ENCODE measurements at places on chromosomes 2 and 18.

DNA sequence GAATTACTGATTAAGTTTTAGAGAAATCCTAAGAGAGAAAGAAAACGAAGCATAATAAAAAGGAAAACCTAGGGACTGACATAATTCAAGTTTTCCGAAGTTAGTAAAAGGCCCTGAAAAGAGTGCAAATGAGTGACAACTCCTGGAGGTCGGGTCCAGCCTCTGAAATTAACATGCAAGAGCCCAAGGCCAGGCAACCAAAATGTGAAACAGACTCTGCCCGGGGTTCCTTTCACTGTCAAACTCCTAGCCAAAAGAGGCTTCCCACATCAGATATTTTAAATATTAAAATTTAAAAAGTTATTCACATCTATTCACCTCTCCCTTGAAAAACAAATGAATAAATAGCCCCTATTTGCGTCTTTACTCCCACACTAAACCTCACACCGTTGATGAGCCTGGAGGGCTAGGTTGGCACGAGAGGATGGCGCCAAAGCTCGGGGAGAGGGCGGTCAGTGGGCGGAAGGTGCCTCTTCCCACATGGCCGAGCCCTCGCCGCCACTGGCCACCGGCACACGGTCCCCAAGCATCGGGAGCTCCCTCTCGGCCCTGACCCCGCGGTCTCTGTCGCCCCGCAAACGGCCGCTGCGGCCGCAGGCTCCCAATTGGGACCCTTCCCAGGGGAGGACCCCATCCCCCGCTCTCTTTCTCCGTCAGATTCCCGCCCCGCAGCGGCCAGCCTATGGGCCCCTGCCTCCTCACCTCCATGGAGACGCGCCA lies 630 bp downstream of the PPM1G start:
- no peak for DNase-seq

DNA sequence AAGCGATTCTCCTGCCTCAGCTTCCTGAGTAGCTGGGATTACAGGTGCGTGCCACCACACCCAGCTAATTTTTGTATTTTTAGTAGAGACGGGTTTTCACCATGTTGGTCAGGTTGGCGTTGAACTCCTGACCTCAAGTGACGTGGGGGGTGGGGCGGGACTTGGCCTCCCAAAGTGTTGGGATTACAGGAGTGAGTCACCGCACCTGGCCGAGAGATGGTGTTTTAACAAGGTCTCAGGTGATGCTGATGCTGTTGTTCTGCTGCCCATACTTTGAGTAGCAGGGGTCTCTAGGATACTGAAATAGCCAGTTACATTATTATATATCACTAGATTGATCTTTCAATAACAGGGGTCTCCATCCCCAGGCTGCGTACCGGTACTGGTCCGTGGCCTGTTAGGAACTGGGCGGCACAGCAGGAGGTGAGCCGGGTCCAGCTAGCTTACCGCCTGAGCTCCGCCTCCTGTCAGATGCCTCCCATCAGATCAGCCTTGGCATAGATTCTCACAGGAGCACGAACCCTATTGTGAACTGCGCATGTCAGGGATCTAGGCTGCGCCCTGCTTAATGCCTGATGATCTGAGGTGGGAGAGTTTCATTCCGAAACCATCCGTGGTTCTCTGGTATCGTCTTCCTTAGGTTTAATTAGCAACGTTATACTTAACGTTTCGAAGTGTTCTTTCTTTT lies 48.3 kb upstream of the SLC38A11 start:
- no peak for DNase-seq

GRCh38 chr2:45301307-45302277 lies 292.3 kb upstream of the SIX2 start:
- no peak for DNase-seq

GRCh38 chr2:176507786-176508185 lies 238.5 kb downstream of the MTX2 start:
- DNase-seq = peak; percentile 59

DNA sequence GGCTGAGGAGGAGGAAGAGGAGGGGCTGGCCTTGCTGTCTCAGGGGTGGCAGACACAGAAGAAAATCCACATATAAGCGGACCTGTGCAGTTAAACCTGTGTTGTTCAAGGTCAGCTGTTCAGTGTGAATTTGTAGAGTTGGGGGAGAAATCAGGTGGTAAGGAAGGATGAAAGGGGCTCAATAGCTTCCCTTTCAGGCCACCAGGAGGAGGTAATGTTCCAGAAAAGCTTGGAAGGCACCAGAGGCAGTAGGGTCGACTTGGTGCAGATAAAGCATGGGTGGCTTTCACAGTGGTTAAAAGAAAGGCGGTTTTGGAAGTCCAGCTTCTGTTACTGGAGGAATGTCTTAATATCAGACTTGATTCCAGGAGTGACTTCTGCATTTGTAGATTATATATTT lies 167.4 kb downstream of the THSD7B start:
- no peak for DNase-seq

DNA sequence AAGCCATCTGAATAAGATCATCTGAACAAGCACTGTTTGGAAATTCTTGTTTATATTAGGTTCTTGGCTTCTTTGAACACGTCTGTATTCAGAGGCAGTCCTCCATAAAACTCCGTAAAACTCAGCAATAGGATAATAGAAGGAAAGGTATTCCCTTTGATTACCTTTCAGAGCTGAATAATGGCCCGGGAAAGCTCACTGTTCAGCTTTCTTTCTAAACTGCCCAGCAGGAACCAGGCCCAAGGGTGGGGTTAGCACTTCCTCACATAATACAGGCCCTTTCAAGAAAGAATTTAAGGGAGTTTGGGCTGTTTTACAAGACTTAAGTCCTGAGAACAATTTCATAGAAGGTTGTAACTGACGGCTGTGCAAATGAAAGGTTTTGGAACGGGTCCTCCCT lies 72.2 kb upstream of the PHLPP1 start:
- no peak for DNase-seq

DNA sequence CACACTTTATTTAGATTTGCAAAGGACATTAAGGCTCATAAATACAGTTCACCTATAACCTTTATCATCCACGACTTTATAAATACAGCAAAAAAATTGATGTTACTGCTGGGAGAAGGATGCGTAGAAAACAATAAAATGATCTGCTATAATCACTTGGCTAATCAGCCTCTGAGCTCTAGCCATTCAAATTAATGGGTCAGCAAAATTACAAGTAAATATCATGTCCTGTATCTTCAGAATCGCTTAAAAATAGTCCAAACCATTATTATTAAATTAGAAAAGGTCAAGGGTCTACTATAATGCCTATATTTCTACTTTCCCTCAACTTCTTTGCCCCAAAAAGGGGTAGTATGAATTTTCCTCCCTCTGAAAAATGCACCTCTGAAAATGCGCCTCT lies 40.3 kb downstream of the OLA1 start:
- DNase-seq = no peak

- no peak for DNase-seq
These were observed 36.5 kb downstream of the KANSL3 start for GRCh38 chr2:96601382-96602292.

- DNase-seq = no peak
These were observed 579.3 kb downstream of the PIK3C3 start for GRCh38 chr18:42534313-42534712.

DNA sequence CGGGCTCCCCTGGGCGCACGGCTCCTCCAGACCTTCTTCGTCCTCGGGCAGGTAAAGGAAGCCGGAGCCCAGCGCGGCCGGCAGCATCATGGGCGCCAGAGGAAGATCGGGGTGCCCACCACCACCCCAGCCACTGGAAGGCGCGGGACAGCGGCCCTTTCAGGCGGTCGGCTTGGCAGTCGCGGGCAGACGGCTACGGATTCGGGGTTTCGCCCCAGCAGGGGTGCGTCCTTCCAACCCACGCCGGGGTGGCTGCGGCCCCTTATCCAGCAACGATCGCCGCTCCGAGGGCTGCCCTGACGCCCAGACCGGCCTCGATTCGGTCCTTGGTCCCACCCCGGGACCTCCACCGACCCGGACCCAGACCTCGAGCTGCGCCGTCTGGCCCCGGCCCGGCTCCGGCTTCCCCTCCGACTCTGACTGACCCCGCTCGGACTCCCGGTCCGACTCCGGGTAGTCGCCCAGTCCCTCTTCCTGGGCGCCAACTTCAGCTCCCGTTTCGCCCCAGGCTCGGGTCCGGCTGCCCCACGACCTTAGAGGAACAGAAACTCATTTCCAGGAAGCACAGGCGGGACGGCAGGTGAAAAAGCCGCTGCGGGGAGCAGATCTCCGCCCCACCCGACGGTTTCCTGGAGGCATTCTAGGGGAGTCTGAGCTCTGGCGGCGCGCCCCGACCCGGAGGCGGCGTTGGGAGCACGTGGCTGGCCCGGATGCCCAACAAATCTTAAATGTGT lies 30.2 kb upstream of the SSB start:
- no peak for DNase-seq

DNA sequence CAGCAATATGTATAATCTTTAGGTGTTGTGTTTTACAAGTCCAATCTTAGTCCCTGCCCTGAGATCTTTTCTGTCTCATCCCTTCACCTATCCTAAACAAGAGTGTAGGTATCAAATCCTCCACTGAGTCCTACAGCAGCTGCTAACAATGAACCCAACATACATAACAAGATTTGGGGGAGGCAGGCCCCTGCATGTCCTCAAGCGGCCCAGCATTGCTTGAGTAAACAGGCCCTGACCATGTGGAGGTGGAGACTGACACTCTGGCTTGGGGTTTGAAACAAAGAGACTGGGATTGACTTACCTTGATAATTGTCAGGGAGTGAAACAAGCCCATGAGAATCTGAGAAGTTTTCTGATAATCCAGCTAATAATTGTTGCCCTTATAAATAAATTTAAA lies 213.4 kb downstream of the STK39 start:
- DNase-seq = no peak

DNA sequence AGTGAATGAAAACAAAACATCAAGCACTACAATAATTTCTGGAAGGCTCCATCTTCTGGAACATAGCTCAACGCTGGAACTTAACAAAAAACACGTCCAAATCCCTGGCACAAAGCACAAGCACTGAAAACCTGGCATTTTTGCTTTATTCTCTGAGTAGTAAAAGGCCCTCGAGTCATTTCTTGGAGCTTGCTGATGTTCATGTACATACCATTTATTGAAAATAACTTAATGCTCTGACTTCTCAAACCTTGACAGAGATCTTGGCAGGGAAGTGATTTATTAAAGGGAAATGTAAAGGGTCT lies 76.5 kb upstream of the STK17B start:
- DNase-seq = no peak

DNA sequence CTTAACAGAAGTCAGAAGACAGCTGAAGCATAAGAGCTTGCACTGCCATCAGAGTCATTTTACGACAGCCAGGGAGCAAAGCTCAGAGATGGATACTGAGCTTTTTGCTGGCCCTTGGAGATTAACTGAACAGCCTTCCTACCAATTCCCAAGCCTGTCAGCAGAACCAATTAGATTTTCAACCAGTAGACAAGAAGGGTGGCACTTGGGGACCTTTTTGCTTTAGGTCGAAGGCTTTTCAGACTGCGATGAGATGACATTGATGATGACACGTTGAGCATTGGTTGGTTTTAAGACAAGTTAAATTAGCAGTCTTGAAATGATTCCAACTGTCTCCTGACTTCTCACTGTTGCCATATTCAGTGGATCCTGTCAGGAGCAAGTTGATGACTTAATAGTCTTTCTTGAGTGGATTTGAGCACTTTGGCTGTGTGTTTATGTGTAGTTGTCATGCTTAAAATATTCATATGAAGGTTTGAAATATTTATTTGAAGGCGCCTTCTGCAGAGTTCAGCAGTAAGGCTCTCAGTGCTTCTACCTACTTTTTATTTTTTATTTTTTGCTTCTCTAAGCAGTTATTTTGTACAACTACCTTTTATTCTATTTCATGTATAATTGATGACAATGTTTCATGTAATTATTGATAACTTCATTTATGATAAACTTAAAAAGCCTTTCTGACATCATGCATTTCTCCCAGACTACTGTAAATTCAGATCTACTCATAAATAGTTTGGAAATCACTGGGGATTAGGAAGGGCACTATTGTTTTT lies 256.7 kb downstream of the CAMKMT start:
- DNase-seq = no peak

DNA sequence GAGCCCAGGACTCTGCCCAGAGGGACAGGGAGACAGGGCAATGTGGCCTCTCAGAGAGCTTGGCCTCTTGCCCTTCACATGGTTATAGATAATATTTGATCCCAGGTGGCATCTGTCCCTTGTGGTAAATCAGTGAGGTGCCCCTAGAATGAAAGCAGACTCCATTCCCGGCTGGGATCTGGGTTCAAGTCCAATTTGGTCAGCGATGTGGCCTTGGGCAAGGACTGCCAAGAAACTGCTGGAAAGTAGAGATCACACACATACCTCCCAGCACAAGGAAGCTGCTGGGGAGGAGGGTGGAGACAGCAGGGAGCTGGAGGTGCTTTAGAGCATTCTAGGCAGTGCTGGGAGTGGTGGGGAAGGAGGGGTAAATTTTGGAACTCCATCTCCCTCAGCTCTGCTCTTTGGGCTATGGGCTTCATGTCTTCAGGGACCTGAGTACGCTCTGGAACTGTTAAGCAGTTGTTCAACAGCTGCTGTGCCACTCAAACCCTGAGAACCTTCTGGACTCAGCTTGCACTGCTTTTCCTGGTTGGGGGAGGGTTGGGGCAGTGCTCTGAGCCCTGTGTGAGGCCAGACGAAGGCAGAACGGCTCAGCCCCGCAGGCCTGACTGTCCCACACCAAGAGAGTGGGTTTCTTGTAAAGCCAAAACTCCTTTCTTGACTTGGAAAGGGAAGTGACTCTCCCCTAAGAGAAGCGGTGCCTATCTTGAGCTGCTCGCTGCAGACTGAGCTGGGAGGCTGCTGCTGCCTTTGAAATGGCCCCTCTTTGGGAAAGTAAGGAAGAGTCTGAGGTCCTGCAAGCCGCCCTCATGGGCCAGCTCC lies 23.0 kb downstream of the INPP5D start:
- no peak for DNase-seq

- no peak for DNase-seq
These were observed 190.5 kb downstream of the LOXHD1 start for GRCh38 chr18:46466234-46467160.

DNA sequence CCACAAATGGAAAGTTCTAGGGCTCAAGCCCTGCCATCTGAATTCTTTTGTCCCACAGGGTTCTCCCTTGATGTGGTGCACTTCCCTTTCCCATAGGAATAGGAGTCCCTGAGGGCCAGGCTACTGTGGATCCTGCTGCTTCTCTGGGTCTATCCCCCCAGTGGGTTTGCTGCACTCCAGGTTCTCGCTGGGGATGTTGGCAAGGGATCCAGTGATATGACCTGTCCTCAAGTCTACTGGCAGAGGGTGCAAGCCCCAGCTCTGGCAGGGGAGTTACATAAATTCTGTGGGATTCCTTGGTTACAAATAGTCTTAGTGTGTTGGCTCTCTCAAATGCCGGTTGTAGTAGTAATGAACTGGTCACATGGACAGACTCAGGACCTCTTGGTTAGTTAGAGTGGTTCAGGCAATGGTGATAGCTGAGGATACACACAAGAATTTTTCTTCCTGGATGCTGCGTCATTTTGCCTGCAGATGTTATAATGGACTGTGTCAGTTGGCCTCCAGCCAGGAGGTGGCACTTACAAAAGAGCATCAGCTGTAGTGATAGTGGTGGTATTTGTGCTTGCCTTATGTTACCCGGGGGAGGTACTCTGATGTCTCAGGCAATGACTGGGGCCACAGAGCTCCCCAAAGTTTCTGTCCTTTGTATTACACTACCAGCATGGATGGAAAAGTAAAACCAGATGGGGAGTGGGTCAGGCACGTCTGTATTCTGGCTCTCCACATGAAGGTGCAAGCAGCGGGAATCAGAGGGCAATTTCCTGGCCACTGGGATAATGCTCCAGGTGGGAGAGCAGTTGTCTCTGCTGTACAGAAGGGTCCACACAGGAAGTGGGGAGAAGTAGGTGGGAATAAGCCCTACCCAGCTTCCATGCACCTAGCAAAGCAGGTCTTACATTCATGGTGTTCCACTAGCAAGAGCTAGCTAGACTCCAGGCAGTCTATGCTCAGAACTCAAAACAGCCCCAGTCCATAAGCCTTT lies 267.9 kb downstream of the SOX11 start:
- DNase-seq = no peak

- no peak for DNase-seq
These were observed 89.6 kb downstream of the COMMD1 start for GRCh38 chr2:61995065-61995464.

Measured in astrocyte (in vitro differentiated cells and primary cell).